CD8-positive, alpha-beta memory T cell (primary cell): ENCODE measurements at places on chromosomes 2 and 18. TPM values are rescaled to one million over a fixed set of nuclear protein-coding genes. Genes with fewer than 3 reads are reported as not detected.

Gene UGT1A4
- not detected for total RNA-seq

Gene ABHD1
- 0.90 TPM for total RNA-seq

Gene SUCLG1
- 66.8 TPM for total RNA-seq

Gene TMEM182
- total RNA-seq: 3.8 TPM

Gene COBLL1
- not detected for total RNA-seq

Gene ANKRD30BL
- total RNA-seq: not detected

Gene GPR155
- total RNA-seq: 6.2 TPM

Gene RFTN2
- not detected for total RNA-seq

Gene TMEM37
- total RNA-seq: not detected

Gene CENPO
- 43.0 TPM for total RNA-seq

Gene CNDP1
- not detected for total RNA-seq

Gene FBXO48
- 1.6 TPM for total RNA-seq

Gene RGPD4
- 0.72 TPM for total RNA-seq

Gene EPAS1
- total RNA-seq: 14.5 TPM

Gene COX7A2L
- total RNA-seq: 100 TPM

Gene TM4SF20
- not detected for total RNA-seq

Gene IL36A
- not detected for total RNA-seq

Gene GALR1
- total RNA-seq: not detected

Gene KIAA2012
- total RNA-seq: not detected

Gene PAX3
- not detected for total RNA-seq

Gene TUBA3D
- total RNA-seq: not detected

Gene MAP3K20
- total RNA-seq: 11.2 TPM
